IPS DF 6.9 (cell line): ENCODE measurements at places on chromosomes 12 and 14.
A peak's percentile ranks its signal among the peaks of the same experiment; 100 is the strongest.

DNA sequence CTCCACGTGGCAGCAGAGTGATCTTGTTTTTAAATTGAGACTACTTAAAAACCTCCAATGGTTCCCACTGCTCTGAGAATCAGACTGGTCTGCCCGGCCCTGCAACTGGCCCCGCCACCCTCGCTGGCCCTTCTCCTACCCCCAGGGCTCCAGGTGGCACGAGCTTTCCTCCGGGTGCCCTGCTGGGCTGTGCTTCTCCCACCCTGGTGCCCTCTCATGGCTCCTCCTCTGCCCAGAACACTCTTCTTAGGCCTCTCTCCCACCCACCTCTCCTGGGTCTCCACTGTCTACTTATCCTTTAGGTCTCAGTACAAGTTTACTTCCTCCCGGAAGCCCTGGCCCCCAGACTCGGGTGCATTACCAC lies 26.5 kb downstream of the CCDC92 start:
- DNase-seq: no peak

GRCh38 chr12:89064780-89065179 lies 287.5 kb downstream of the DUSP6 start:
- DNase-seq: no peak

DNA sequence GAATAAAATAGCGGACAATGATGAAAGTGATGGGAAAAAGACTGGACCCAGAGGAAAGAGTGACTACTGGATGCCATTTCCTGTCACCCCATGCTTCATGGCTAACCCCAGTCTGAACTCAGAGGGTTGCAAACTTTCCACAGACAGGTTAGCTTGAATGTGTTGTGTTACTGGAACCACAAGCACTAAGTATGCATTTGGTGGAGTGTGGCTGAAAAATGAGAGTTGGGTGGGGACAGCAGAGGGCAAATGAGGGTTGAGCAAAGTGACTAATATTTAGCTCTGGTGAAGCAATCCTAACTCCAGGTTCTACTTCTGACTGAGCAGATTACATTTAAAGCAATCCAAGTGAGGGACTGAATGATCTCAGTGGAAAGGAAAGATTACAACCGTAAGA lies 1.6 kb downstream of the SLC16A7 start:
- no peak for DNase-seq

DNA sequence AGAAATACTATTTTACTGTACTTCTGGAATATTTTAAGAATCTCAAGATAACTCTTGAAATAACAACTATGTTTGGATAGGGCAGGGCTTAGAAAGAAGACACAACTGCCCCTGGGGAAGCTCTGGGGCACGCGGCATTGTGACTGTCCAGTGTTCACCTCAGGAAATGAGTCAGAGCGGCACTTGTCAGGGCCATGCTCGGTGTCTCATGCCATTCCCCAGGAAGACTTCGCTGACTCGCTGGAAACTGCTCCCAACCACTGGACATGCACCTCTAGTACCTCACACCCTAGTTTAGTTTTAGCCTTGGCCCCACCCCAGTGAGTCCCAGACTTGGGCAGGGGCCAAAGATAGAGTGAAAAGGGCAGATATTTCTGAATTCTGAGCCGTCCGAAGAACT lies 192.0 kb downstream of the TTC7B start:
- DNase-seq: no peak

DNA sequence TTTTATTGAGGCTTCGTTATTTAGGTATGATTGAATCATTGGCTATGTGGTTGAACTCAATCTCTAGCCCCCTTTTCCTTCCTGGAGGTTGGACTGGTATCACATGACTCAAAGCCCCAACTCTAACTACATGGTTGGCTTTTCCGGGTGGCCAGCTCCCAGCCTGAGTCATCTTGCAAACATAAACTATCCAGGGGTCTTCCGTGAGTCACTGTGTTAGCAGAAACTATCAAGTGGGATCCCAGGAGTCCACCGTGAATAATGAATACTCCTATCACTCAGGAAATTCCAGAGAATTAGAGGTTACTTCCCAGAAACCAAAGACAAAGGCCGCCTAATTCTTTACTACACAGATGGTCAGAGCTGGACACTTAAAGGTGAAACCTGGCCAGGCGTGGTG lies 19.7 kb upstream of the PLEKHD1 start:
- DNase-seq: no peak

DNA sequence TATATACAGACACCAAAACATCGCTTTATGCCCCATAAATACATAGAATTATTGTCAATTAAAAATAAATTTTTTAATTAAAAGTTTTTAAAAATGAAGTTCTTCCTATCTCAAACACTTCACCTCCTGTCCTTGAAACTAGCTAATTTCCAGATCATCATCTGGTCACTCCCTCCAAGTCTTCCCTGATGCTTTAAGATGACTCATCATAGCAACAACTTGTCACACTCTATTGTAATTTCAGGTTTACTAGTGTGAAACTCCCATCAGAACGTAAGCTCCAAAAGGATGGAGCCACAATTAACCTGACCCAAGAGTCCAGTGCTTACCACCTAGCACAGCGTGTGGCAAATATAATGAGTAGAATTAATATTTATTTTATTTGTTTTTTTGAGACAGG lies 16.3 kb downstream of the GXYLT1 start:
- DNase-seq: no peak

DNA sequence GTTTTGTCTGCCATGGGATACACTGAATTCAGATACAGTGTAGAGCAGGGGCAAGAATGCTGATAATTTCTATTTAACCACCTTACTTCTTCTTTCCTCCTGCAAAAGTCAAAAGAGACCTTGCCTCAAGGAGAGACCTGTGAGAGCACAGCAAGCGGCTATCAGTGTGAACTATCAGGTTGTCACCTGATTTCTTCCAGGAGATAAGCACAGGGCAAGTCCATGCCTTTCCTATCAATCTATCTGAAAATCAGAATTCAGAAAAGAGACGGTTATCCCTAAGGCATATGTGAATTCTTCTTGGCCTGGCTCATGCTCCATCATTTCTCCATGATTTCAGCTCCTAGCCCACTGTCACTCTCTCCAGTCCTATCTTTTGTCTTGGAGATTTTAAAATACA lies 128.9 kb upstream of the CCND2 start:
- no peak for DNase-seq

DNA sequence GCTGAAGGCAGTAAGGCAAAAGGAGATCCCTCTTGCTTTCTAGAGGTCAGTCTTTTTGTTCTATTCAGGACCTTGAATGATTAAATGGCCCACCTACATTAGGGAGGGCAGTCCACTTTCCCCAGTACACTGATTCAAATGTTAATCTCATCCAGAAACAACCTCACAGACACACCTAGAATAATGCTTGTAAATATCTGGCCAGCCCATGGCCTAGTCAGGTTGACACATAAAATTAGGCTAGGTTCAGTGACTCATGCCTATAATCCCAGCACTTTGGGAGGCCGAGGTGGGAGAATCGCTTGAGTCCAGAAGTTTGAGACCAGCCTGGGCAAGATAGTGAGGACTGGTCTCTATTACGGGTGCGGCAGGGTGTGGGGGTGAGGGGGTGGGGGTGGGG lies 43.5 kb downstream of the MIPOL1 start:
- DNase-seq: no peak

DNA sequence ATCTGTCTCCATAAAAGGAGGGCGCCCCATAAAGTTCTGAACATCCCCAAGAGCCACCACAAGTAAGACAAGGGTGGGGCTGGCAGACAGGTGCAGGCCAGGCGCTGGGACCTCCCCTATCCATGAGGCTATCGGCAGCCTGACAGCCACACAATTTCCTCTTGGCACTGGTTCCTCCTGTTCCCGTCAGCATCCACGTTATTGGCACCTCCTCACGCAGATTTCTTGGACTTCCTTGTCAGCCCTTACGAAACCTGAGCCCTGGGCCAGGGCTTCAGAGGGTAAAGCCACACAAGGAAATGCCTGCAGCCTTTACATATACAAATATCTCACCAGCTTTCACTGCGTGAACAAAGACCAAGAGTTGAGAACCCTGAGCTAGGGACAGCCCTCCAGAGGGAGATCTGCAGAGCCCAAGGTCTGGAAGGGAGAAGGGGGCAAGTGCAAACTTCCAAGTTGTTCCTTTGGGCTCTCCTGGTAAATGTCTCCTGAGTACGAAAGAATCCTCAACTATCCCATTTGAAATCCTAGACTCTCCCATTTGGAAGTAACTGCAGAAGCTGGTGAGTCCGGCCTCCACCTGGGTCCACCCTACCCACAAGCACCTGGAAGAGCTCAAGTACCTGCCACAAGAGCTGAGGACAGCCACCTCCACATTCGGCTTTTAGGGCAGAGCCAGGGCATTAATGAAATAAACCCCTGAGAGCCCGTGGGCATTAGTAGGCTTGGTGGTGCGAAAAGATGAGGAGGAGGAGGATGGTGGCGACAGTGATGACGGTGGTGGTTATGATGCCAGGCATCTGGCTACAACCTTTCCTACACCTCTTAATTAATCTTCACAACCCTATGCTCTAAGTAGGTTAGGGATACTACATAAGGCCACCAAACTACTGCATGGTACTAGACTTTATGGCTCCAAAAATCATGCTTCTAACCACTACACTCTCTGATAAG lies 5.5 kb upstream of the TC2N start:
- DNase-seq: no peak

DNA sequence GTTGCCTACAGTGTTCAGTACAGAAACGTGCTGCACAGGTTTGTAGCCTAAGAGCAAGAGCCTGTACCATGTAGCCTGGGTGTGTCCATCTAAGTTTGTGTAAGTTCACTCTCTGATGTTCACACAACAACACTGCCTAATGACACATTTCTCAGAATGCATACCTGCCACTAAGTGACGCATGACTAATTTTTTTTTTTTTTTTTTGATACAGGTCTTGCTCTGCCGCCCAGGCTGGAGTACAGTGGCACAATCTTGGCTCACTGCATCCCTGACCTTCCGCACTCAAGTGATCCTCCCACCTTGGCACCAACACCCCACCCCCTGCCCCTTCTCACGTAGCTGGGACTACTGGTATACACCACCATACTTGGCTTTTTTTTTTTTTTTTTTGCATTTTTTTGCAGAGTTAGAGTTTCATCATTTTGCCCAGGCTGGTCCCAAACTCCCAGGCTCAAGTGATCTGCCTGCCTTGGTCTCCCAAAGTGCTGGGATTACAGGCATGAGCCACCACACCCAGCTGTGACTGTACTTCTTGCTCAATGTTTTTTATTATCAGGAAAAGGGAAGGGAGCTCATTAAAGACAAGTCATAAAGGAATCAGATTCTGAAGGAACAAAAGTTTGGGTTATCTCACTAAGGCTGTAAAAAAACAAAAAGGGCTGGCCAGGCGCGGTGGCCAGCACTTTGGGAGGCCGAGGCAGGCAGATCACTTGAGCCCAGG lies 10.0 kb upstream of the CDC42BPB start:
- DNase-seq: no peak

GRCh38 chr14:33504246-33505099 lies 446.4 kb downstream of the EGLN3 start:
- no peak for DNase-seq

- DNase-seq: peak; percentile 39
Observed at GRCh38 chr14:78902010-78902623, 731.9 kb downstream of the NRXN3 start.

GRCh38 chr12:89882792-89883191 lies 174.2 kb upstream of the ATP2B1 start:
- DNase-seq: no peak

- DNase-seq: no peak
Observed at GRCh38 chr14:68028075-68028474, 208.5 kb downstream of the RAD51B start.

GRCh38 chr12:53145383-53146260 lies 34.9 kb upstream of the ZNF740 start:
- DNase-seq: no peak

- DNase-seq: no peak
Observed at GRCh38 chr12:12439636-12440035, 82.8 kb downstream of the BORCS5 start.

- no peak for DNase-seq
Observed at GRCh38 chr12:42332301-42333285, 6.6 kb downstream of the PPHLN1 start.

DNA sequence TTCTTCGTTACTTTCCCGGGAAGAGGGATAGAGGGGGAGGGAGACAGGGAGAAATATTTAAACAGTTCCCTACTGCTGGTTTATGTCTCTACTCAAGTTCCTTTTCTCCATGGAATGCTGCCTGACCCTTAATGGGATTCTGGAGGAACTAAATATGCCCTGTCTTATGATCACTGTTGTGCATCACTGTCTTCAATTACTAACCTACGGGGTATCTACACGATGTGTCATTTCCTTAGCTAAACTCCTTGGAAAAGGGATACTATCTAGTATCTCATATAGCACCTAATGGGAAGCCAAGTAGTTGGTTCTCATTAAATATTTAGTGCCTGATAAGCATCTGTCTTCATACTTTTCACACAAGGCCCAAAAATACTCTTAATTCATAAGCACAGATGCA lies 37.5 kb upstream of the FBLN5 start:
- DNase-seq: no peak

- no peak for DNase-seq
Observed at GRCh38 chr12:104457746-104458693, 1.3 kb downstream of the CHST11 start.

- DNase-seq: no peak
Observed at GRCh38 chr14:31283578-31284252, 76.1 kb upstream of the HECTD1 start.

DNA sequence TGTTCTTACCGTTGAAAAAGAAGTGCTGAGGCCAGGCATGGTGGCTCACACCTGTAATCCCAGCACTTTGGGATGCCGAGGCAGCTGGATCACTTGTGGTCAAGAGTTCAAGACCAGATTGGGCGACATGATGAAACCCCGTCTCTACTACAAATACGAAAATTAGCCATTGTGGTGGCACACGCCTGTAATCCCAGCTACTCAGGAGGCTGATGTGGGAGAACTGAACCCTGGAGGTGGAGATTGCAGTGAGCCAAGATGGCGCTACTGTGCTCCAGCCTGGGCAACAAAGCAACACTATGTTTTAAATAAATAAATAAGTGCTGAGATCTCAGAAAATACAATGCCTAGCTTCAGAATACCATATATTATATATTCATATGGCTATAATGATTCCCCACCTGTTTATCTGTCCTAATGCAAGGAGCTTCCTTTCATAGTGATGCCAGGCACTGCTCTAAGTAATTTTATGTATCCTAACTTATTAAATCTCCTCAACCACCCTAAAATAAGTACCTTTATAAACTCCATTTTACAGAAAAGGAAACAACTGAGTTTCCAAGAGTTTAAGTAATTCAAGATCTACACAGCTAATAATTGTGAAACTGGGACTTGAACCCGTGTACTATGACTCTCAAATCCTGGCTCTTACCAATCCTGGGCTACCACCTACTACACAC lies 7.3 kb downstream of the PHLDA1 start:
- no peak for DNase-seq

- DNase-seq: no peak
Observed at GRCh38 chr12:53427905-53428594, 4.4 kb downstream of the AMHR2 start.
